Activated CD4-positive, alpha-beta memory T cell treated with anti-CD3 and anti-CD28 coated beads for 36 hours (primary cell): ENCODE measurements at places on chromosomes 4 and X. TPM values are rescaled to one million over a fixed set of nuclear protein-coding genes. Genes with fewer than 3 reads are reported as not detected.

GRCh38 chrX:79477691-79478090 lies 110.6 kb upstream of the ITM2A start:
- H3K4me3 ChIP-seq: no peak overlapping the region
- H3K4me1 ChIP-seq: no peaks in the 10 kb centered on the region
- DNase-seq: no peak
- no peak overlapping the region for H3K27ac ChIP-seq
- peaks cover 2% of the 10 kb centered on the region for H3K27me3 ChIP-seq

DNA sequence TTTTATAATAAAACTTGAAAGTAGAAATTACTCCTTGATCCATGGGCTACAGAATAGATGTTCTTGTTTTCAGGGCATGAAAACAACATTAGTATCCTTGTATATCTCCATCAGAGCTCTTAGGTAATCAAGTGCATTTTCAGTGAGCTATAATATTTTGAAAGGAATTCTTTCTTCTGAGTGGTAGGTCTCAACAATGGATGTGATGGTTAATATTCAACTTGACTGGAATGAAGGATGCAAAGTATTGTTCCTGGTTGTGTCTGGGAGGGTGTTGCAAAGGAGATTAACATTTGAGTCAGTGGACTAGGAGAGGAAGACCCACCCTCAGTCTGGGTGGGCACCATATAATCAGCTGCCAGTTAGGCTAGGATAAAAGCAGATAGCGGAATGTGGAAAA lies 100.1 kb downstream of the LCORL start:
- H3K4me1 ChIP-seq: no peaks in the 10 kb centered on the region
- no peak overlapping the region for H3K4me3 ChIP-seq
- H3K36me3 ChIP-seq: peaks cover 27% of the 10 kb centered on the region
- no peak overlapping the region for H3K27ac ChIP-seq
- no peak for DNase-seq

GRCh38 chr4:117357866-117358265 lies 272.5 kb upstream of the TRAM1L1 start:
- H3K27me3 ChIP-seq: no peaks in the 10 kb centered on the region
- no peak overlapping the region for H3K27ac ChIP-seq
- no peaks in the 10 kb centered on the region for H3K36me3 ChIP-seq
- DNase-seq: no peak
- no peaks in the 10 kb centered on the region for H3K4me1 ChIP-seq

AKAP14 gene
- total RNA-seq: not detected

DNA sequence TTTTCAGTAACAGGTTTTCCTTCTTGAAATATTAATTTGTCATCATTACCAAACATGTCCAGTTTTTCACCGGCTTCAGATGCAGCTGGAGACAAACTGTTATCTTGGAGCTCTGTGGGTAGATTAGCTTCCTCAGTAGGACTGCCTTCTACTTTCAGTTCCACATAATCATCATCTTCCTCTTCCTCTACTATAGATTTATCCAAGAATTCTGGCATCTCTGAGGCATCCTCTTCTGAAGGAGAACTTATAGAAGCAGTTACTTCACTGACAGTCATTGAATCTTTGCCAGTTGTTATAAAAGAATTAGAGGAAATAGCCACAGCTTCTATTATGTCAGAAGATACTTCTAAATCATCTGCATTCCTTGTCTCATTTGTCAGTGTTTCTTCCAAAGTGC lies 162.9 kb downstream of the LRBA start:
- H3K4me1 ChIP-seq: no peaks in the 10 kb centered on the region
- no peak for DNase-seq
- H3K36me3 ChIP-seq: peaks cover 41% of the 10 kb centered on the region
- H3K27ac ChIP-seq: no peak overlapping the region
- no peaks in the 10 kb centered on the region for H3K27me3 ChIP-seq
- H3K4me3 ChIP-seq: no peak overlapping the region

PCDH10 gene
- total RNA-seq: not detected

- no peak overlapping the region for H3K27ac ChIP-seq
- no peaks in the 10 kb centered on the region for H3K4me1 ChIP-seq
- no peaks in the 10 kb centered on the region for H3K36me3 ChIP-seq
- DNase-seq: no peak
Observed at GRCh38 chr4:130403221-130403620, 1307.3 kb downstream of the C4orf33 start.

PCDH18 gene
- 0.07 TPM for total RNA-seq

DNA sequence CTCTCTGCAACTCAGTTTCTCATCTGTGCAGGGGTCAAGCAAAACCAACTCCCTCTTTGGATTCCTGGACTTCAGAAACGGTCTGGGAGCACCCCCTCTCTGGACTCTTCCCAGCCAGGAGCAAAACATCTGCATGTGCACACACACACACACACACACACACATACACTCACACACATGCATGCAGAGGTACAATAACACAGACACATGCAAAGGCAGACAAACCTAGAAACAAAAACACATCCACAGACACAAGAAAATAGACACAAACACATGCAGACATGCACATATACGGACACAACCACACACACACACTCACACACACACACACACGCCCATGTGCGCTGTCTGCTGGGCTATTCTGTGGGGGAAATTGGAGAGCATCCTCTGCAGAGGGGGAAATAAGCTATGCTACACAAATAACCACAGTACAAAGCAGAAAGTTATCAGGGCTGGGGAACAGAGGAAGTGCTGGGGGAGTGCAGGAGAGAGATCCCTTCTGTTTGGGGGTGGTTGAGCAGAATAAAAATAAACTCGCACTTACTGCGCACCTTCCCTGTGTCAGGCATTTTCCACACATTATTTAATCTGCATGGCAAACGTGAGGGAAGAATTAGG lies 19.9 kb downstream of the IQSEC2 start:
- no peak overlapping the region for H3K4me3 ChIP-seq
- no peak for DNase-seq
- no peaks in the 10 kb centered on the region for H3K36me3 ChIP-seq
- peaks cover 30% of the 10 kb centered on the region for H3K4me1 ChIP-seq
- no peak overlapping the region for H3K27ac ChIP-seq

DNA sequence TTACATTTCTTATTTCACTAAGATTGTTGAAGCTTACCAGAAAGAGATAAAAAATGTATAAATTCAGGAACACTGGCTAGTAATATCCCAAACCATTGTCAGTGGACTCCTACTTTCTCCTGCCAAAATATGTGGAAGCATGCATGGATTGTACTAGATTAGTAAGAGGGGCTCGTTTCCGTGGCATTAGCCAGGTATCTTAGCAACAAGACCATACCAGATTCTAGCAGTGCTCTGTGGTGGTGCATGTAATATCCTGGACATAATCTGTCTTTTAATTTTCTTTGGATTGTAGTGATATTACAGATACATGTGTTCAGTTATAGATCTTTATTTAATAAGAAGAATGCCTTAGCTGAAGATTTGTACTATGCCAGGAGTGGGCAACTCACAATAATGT lies 371.9 kb upstream of the PITX2 start:
- H3K4me3 ChIP-seq: no peak overlapping the region
- no peaks in the 10 kb centered on the region for H3K4me1 ChIP-seq
- H3K27me3 ChIP-seq: no peaks in the 10 kb centered on the region
- H3K36me3 ChIP-seq: no peaks in the 10 kb centered on the region
- H3K27ac ChIP-seq: no peak overlapping the region
- no peak for DNase-seq

GPR50 gene
- not detected for total RNA-seq

ABCG2 gene
- 0.81 TPM for total RNA-seq

DNA sequence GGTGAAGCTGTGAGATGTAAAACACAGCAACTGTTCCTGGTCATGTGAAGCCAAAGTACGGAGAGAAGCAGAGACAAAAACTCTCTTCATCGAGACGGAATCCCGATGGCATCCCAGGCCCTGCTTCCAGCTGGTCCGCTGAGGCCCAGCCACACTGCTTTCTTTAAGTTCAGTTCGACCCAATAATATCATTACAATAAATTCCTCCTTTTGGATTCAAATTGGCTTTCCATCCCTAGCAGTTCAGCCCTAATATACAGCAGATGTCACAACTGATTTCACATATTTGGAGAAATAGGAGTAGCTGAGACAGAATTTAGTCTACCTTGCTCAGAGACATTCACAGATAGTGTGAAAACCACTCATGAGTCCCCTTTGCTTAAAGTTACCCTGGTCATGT lies 98.3 kb upstream of the SPRY1 start:
- H3K4me1 ChIP-seq: no peaks in the 10 kb centered on the region
- no peak overlapping the region for H3K27ac ChIP-seq
- H3K27me3 ChIP-seq: no peaks in the 10 kb centered on the region
- peaks cover 22% of the 10 kb centered on the region for H3K36me3 ChIP-seq
- no peak overlapping the region for H3K4me3 ChIP-seq
- no peak for DNase-seq

- H3K27me3 ChIP-seq: no peaks in the 10 kb centered on the region
- no peak overlapping the region for H3K4me3 ChIP-seq
- H3K27ac ChIP-seq: no peak overlapping the region
- no peaks in the 10 kb centered on the region for H3K36me3 ChIP-seq
- DNase-seq: no peak
- H3K4me1 ChIP-seq: no peaks in the 10 kb centered on the region
Observed at GRCh38 chr4:169070895-169071218, 60.8 kb upstream of the CBR4 start.

GRCh38 chr4:87531621-87532020 lies 2.4 kb upstream of the SPARCL1 start:
- H3K4me3 ChIP-seq: no peak overlapping the region
- no peaks in the 10 kb centered on the region for H3K4me1 ChIP-seq
- no peaks in the 10 kb centered on the region for H3K27me3 ChIP-seq

GRCh38 chr4:186887291-186887700 lies 163.6 kb upstream of the FAT1 start:
- no peak overlapping the region for H3K27ac ChIP-seq
- H3K4me1 ChIP-seq: no peaks in the 10 kb centered on the region
- H3K4me3 ChIP-seq: no peak overlapping the region
- no peaks in the 10 kb centered on the region for H3K27me3 ChIP-seq
- DNase-seq: no peak
- H3K36me3 ChIP-seq: no peaks in the 10 kb centered on the region
